ENCODE measurements at places on chromosomes 7 and 10.

GRCh38 chr10:35992107-35992506, 350.0 kb upstream of the FZD8 start:
- DNase-seq: no peak

GRCh38 chr7:85220651-85221050, 33.8 kb upstream of the SEMA3D start:
- DNase-seq: no peak

DNA sequence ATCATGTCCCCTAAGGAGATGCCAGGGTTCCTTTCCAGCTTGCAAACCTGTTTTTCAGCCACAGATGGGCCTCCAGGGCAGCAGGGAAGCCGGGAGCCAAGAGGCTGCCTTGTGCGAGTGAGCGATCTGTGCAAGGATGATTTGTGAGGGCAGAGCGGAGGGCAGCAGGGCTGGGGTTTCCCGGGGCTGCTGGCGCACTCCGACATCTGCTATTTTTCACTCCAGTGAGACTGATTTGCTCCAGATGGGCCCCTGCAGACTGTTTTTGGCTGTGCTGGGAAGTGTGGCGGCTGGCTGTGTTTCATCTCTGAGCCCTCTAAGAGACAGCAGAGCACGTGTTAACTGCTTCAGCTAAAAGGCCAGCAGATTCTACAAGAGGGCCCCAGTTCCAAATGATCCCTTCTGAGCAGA, 466.2 kb downstream of the TYW1 start:
- DNase-seq: no peak

- no peak for DNase-seq
These were observed 87.0 kb downstream of the ADD3 start for GRCh38 chr10:110094786-110095185.

DNA sequence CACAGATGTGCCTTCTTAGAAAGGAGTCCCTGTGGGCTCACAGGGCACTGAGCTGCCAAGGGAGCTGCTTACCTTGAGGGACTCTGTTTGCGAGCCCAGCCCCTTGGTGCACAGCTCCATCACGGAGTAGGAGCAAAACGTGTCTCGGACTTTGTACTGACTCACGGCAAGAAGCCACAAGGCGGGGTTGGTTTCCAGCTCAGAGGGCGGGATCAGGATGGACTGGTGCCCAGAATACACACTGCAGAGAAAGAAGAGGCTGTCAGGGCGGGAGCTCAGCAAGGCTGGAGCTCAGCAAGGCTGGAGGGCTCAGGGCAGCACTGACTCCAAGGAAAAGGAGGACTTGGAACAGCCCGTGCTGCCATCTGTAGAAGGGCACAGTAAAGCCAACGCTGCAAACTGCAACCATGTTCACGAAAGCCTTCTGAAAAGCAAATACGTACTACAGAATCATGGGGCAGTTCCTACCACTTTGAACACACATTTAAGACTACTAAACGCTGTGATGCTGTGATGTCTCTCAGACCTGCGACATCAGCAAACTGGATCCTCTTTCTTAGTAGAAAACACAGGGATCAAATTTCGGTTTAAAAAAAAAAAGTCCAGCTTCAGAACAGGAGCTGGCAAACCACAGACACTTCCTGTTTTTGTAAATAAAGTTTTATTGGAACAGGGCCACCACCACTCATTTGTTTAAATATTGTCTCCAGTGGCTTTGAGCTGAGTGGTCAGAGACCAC, 194.3 kb downstream of the ZMYND11 start:
- no peak for DNase-seq

DNA sequence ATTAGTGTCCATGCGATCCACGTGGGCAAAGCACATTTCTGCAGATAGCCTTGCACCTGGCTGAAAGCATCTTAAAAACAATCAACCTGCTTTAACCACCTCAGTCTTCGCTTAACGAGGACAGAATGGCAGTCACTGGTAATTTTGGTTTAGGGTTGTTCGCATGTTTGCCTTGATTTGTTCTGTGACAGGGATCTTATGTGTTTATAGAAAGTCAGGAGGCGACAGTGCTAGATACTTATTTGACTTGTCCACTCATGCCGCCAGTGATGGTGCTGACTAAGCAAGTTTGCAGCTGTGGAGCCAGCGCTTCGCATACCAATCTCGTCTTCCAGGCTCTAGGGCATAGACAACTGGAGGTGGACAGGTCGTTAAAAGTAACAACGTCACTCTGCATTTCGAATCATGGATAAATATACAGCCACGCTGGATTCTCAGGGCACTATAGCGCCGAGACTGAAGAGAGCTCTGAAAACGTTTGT, 1.2 kb upstream of the TMEM243 start:
- DNase-seq: no peak

DNA sequence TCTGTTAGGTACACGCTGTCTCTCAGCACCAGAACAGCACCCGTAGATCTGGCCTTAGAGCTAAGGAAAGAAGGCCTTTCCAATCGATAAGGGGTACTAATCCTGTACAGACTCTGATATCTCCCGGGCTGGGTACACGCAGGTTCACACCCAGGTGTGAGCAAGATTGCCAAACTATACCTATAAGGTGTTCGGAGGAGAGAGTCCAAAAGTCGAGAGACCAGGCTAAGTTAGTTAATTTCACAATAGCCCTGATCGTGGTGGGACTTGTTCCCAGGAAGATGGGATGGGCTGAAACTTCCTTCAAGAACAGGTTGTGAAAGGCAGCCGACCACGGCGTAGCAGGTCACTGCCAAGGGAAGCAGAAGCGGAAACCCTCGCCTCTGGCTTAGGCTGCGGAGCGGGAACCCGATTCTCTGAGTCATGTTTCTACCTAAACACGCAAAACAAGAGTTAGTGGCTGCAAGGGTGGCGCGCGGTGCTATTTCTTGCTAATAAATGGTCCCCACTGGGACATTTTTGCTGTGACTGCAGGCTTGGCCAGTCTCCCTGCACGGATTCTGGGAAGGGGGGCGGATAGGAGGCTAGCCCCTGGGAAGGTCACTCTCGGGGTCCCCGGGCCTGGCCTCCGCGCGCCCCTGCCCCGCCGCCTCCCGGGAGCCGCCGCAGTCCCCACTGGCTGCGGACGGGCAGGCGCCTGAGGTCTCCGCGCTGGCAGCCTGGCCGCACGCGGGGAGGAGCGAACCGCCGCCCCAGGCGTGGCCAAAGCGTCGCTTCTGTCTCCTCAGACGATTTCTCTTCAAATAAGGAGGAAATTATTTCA, 75.4 kb upstream of the PDSS1 start:
- DNase-seq: no peak
